Astrocyte (in vitro differentiated cells and primary cell): ENCODE measurements at places on chromosomes 12 and 14.

DNA sequence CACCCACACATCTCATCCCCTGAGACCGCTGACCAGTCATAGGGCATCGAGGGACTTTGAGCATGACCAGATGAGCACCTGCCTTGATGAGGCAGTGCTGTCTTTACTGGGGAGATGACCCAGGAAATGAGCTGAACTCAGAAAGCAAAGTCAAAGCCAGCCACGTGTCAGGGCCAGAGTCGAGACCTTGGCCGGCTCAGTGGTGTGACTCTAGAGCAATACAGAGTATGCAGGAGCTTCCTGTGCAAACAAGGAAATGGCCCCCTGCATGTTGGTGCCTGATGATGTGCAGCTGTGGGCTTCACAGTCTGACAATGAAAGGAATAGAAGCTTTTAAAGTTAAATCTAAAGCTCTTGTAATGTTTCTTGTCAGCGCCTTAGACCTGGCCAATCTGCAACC, 332.9 kb downstream of the PCNX1 start:
- DNase-seq = no peak

- DNase-seq = peak; percentile 96
These were observed 12.7 kb downstream of the BDKRB1 start for GRCh38 chr14:96268431-96269358.

DNA sequence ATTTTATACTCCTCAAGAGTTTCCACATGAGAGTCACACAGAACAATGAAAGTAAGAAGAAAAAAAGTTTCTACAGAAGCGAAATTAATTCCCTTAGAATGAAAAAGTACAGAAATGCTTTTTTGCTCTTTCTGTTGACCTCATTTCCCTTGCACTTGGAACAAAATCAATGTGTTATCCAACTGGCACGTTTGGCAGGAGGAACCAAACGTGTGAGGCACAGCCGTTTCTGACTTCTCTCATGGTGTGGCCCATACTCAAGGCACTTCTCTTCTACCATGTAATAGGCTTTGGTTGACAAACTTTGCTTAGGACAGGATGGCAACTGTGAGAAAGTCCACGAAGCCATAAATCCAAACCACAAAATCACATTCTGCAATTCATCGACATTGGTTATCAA, 297.0 kb downstream of the FUT8 start:
- no peak for DNase-seq

- DNase-seq = no peak
These were observed 352 bp downstream of the PHB2 start for GRCh38 chr12:6970096-6970527.

DNA sequence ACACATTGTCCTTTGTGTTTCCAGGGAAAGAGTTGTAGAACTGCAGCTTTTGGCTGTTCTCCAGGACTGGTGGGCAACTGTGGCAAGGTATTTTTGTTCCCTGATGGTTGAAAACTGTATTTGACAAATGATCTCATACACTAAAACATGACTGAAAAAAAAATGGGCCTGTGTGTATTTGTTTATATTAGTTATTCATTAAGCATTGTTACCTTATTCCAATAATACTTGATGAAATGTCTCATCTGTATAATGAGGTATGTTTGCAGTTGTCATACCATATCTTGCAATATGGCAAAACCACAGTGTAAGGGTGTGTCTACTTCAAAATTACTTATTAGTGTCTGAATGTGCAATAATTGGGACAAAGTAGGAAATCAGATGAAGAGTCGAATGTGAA, 479.4 kb upstream of the NOVA1 start:
- DNase-seq = no peak

- no peak for DNase-seq
These were observed 622.4 kb downstream of the SLC6A15 start for GRCh38 chr12:84290168-84290567.
